ENCODE measurements at places on chromosomes 1 and 21.

- peak; percentile 88 for DNase-seq
Observed at GRCh38 chr1:225817611-225818061, 7.7 kb downstream of the EPHX1 start.

GRCh38 chr21:15276243-15276642, 211.4 kb upstream of the NRIP1 start:
- DNase-seq = no peak

DNA sequence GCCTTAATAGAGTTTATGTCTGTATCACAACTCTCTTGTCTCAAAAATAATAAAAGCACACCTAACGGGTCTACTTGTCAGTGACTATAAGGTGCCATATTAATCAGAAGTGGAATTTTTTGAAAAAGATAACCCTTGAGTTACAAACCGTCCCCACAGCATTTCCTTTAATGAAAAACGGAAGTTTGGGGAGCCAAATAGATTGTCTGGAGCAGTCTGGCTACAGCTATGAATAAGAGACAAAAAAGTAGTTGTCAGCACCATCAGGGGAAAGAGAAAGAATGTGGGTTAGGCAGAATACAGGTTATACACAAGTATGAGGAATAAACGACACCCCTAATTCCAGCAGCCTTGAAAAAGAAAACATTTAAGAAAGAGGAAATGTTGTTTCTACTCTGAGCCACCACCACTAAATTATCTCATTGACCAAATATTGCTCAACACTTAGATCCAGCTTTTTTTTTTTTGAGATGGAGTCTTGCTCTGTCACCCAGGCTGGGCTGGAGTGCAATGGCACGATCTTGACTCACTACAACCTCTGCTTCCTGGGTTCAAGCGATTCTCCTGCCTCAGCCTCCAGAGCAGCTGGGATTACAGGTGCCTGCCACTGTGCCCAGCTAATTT, 29.4 kb upstream of the USP24 start:
- peak; percentile 43 for DNase-seq

DNA sequence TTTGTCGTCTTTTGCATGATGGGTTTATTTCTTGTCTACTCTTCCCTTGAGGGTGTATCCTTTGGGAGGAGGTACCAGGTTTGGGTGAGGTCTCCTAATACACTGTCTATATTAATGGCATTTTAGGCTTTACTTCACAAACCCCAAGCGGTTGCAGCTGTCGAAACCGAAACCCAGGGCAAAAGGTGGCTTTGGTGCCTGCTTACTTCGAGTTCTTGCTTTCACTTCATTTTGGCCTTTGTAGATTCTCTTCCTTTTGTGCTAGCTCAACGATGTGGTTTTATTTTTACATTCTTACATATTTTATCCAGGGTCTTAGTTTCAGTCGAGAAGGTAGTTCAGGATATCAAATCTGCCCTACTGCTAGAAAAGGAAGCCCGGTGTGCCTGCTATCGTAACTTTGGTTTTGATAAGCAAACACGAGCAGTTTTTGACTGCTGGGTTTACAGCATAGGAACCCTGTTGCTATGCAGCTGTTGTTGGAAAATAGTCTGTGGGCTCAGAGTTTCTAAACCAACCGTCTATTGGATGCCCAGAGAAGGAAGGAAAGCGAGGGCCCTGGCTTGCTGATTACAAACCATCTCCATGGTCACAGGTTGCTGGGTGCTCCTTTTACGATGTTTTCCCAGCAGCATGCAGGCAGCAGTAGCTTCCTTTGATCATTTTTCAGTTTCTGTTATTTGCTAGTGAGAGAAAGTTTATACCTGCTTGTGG, 9.8 kb upstream of the TSPAN2 start:
- peak; percentile 26 for DNase-seq

- DNase-seq = peak; percentile 83
Observed at GRCh38 chr1:21764615-21765423, 18.1 kb downstream of the USP48 start.

- no peak for DNase-seq
Observed at GRCh38 chr1:24643363-24644099, 429 bp downstream of the SRRM1 start.

GRCh38 chr1:39288735-39289465, 84.4 kb downstream of the MACF1 start:
- DNase-seq = peak; percentile 45

- no peak for DNase-seq
Observed at GRCh38 chr1:224259986-224260385, 70.0 kb downstream of the NVL start.

DNA sequence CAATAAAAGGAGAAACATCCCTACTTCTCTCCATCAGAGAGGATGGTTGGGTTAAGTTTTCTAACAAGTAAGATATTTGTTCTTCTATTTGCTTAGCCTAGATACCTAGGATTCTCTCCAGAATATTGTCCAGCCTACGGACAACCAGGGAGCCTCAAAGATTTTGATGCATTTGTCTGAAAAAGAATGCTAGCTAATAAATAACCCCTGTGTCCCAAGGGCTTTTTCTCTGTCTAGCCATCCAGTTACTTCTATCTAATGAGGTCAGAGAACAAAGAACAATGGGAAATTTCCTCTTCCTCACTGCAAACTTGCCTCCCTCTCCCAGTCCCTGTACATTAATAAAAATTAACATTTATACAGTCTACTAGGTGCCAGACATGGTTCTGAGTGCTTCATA, 810 bp downstream of the RGS5 start:
- no peak for DNase-seq

DNA sequence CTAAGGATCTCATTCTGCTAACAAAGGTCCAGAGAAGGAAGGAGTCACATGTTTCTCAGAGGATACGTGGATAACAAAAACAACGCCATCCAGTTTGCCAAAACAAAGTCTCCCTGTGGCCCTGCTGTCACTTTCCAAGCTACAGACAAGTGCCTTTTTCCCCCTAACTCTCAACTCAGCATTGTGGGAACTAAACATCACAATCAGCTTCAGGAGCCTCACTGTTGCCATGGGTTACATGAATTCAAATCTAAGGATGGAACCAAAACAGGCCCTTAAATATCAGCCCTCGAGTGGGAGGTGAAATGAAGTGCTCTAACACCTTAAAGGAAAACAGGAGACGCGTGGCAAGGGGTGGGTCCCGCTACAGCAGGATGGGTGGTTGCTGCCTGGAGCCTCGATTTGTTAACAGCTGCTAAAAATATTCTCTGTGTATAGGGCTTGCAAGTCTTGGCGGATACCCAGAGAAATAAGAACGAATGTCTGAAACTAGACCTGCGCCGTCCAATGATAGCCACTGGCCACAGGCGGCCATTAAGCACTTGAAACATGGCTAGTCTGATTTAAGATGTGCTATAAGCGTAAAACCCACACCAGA, 66.4 kb upstream of the SOD1 start:
- no peak for DNase-seq

GRCh38 chr1:31792541-31792940, 23.3 kb downstream of the SPOCD1 start:
- no peak for DNase-seq

Measured in IMR-90 (cell line).